ENCODE measurements at places on chromosomes 2 and 18.

GRCh38 chr2:241950413-241951315 lies 81.1 kb downstream of the RTP5 start:
- DNase-seq: peak; percentile 93

- no peak for DNase-seq
These were observed 136.4 kb upstream of the SLC1A4 start for GRCh38 chr2:64852771-64853241.

DNA sequence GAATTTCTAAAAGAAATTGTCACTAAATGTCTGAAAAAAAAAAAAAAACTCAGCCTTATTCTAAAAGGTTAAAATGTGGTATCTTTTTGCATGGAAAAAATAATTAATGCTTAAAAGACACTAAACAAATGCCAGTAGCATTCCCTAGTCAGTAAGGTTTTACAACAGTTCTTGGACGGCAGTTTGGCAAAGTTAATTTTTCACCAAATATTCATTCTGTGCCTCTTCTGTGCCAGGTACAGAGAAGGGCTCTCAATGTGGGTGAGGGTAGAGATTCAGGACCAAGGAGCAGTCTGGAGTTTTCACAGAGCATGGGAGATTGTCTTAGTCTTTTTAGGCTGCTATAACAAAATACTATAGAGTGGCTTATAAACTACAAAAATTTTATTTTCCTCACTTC lies 6.0 kb upstream of the CCDC93 start:
- DNase-seq: no peak

- DNase-seq: no peak
These were observed 169.4 kb downstream of the NEDD4L start for GRCh38 chr18:58213440-58213839.

- no peak for DNase-seq
These were observed 213.5 kb upstream of the ACVR2A start for GRCh38 chr2:147631294-147631693.

DNA sequence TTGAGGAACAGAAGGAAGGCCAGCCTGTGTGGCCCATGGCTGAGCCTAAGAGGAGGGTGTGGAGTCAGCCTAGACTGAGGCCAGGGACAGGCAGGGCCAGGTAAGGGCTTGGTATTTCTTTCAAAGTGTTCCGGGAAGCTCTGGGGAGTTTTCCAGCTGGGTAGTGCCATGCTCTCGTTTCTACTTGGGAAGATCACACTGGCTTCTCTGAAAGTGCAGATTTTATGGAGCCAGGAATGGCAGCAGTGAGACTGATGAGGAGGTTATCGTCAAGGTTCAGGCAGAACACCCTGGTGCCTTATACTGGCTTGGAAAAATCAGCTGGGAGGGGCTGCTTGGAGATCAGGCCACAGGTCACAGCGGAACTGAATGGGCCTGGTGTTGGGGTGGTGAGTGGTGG lies 245.1 kb downstream of the SOX11 start:
- DNase-seq: no peak

DNA sequence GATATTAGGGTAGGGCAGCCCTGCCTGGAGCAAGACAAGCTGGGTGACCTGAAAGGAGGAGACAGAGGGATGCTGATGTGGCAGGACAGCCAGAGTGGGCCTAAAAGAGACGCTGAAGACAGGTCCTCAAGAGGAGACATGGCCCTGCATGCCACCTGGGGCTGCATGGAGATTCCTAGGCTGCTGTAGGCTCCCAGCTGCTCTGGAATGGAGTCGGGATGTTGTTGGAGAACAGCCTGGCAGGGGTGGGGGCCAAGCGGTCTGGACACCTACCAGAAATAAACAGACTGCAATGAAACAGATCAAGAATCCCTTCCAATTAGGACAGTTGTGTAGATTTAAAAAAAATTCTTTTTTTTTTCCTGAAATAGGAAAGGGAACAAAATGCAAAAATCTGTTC lies 97.8 kb upstream of the NPAS2 start:
- DNase-seq: no peak

- no peak for DNase-seq
These were observed 37.4 kb upstream of the ANKRD62 start for GRCh38 chr18:12056034-12056883.

- peak; percentile 25 for DNase-seq
These were observed 30.5 kb downstream of the LAMA3 start for GRCh38 chr18:23719634-23720201.

DNA sequence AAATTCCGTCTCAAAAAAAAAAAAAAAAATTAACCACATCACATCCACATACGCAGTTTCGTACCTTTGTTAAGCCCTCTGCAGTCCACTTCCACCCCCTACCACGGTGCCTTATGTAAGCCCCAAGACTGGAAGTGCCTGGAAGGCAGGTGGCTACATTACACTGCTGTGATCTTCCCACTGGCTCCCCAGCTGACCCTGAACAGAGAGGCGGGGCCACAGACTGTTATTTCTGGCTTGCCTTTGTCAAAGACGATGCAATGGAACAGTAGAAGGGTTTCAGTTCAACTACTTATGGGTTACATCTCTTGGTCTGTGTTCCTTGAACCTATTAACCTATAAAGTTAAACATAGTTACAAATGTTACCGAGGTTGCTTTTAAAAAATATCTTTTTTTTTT lies 15.7 kb upstream of the COX7A2L start:
- DNase-seq: no peak

- DNase-seq: no peak
These were observed 312.2 kb downstream of the ZNF521 start for GRCh38 chr18:25039781-25040180.

GRCh38 chr2:121346859-121347258 lies 61.9 kb upstream of the TFCP2L1 start:
- no peak for DNase-seq

DNA sequence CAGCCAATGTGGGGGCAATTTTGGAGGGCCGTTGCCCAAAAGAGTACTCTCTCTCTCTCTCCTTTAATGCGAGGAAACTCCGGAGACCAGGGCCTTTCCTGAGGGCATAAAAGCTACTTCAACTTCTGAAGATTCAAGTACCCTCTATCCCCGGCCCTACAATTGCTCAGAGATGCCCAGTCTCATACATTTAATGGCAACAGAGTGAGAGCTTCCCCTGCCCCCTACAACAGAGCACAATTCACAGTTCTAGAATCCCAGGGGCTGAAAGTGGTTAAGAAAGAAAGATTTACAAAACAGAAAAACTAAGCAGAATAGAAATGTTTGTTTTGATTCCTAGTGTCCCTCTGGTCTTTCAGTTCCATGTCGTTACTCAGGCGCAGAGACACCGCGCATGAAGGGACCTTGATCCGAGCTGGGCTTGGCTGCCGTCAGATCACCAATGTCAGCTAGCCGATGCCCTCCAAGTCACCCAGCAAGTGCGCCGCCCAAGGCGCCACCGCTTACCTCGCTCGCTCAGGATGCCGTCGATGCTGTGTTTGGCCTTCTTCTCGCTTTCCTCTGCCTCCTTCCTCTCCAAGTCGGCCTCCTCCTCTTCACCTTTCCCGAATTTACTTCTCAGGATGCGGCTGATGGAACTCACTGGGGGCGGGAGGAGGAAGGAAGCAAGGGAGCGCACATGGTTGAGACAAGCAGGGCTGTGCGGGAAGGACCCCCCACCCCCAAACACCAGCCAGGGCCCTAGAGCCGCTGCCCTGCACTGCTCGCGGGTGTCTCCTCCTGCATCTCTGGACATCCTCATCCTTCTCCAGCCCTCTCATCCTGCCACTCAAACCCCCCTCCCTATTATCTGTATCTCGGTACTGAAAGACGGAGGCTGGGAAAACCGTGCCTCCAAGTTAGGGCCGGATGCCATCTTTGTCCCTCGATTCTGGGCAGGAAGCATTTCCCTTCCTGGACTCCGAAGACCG lies 4.9 kb downstream of the PAX3 start:
- DNase-seq: peak; percentile 49

GRCh38 chr2:229340086-229340760 lies 69.1 kb upstream of the PID1 start:
- no peak for DNase-seq

- DNase-seq: no peak
These were observed 68.4 kb downstream of the UGGT1 start for GRCh38 chr2:128159437-128159836.

GRCh38 chr18:49731421-49731841 lies 81.9 kb downstream of the ACAA2 start:
- DNase-seq: no peak

DNA sequence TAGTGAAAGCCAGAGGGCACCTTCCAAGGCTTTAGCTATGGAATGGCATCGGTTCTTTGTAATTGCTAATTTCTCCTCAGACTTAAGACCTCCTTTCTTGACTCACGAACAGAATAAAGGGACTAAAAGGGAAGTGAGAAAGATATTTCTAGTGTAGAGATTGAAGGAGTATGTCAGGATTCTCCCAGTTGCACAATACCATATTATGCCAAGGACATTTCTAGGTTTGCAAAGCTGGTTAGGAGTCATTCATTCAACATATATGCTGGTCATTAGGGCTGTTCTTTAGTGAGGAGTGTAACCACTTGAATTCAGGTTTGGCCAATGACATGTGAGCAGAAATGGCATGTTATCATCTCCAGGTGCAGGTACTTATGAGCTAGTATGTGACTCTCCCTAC lies 7.4 kb downstream of the REEP1 start:
- no peak for DNase-seq

GRCh38 chr2:95348609-95349567 lies 51.7 kb downstream of the KCNIP3 start:
- no peak for DNase-seq

GRCh38 chr2:2024751-2025481 lies 280.6 kb upstream of the PXDN start:
- DNase-seq: no peak

DNA sequence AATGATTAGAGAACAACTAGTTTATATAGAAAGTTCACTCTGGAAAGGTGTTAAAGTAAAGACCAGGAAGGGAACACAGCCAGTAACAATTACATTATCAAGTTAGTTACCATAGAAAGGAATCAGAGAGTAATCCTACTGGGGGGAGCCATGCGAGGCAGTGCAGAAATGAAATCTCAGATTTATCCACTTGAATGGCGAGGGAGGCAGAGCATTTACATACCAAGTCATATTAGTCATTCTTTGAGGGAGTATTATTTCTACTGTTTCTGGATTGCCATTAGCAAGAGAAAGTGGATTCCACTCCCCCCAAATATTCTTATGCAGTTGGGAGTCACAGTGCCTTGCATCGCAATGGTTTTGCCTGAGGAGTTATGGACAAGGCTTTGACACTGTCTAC lies 472.7 kb upstream of the TRIB2 start:
- DNase-seq: no peak

GRCh38 chr2:165633431-165633830 lies 160.6 kb downstream of the GALNT3 start:
- DNase-seq: peak; percentile 35

- DNase-seq: no peak
These were observed 137.5 kb upstream of the BARD1 start for GRCh38 chr2:214946949-214947348.

DNA sequence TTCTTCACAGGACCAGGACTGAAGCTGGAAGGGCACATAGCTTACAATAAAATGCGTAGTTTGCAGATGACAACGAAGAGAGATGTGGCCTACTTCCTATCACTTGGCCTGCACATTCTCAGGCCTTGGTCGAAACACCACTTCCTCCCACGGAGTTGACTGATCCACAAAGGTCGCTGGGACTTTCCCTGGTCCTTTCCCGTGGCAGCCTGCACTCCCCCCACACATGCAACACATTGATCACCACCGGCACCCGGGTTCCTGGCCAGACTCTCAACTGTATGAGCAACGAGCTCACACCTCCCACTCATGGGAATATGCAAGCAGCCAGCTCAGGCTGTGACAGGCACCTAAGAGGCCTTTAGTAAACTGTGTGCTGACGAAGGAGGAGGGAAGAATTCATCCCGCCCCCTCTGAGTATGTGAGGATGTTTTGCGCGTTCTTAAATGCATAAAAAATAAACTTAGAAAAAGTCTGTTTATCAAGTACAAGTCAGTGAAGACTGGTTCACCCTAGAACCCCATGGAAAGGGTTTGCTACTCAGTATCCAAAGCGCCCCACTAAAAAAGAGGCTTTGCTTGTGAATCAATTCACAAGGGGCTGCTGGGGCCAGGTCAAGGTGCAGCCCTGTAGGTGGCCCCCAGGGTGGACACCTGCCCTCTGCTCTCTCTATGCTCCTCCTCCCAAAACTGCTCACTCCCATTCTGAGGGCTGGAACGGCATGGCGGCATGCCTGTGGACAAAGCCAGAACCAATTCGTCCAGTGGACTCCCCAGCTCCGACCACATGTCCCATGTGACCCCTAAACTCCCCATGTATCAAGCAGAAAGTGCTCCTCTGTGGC lies 154.3 kb downstream of the EIPR1 start:
- no peak for DNase-seq

DNA sequence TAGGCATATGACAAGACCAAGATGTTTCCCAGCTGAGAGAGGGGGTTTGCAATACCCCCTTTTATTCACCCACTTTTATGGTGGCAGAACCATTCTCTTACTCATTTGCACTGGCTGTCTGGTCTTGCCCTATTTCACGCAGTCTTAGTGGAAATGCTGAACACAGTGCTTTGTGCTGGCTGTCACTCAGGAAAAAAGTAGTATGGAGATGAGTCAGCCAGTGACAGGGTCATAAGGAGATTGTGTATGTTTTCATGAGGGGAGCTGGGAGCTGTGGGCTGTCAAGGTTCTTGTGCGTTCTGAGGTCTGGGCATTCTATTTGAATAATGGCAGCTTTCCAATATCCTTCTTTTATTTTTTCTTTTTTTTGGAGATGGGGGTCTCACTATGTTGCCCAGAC lies 10.9 kb upstream of the CNRIP1 start:
- no peak for DNase-seq

GRCh38 chr18:45667056-45667736 lies 51.9 kb downstream of the SLC14A2 start:
- no peak for DNase-seq

DNA sequence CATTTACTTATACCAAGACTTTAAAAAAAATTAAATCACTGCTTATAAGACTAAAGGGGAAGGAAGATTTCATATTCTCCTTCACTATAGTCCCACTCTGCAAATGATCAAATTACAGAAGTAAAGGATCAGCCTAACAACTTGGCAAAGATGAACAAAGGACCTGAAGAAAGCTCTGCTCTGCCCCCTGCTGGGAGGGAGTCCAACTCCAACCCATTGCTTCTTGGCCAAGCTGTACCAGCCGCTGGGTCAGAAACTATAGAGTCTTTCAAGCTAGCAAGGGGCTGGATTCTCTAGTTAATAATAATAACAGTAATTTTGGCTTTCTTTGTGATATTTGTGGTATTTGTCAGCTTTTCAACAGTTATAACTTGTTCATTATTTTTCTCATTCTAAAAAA lies 927.0 kb upstream of the CRIM1 start:
- DNase-seq: no peak

- DNase-seq: peak; percentile 89
These were observed 2.4 kb upstream of the DTNA start for GRCh38 chr18:34707670-34708069.

Data from eye (tissue), 1 donor.